A172 (cell line): ENCODE measurements at places on chromosomes 2 and 18. TPM values are rescaled to one million over a fixed set of nuclear protein-coding genes. Genes with fewer than 3 reads are reported as not detected.

Gene CNDP1
- total RNA-seq: not detected in 2 replicates

Gene ALPI
- not detected in 2 replicates for total RNA-seq

Gene APLF
- total RNA-seq: 3.7 and 6.8 TPM in 2 replicates

Gene TNFRSF11A
- 0.62 and 3.4 TPM in 2 replicates for total RNA-seq

Gene KHK
- 8.7 and 10.3 TPM in 2 replicates for total RNA-seq

- no peak for DNase-seq
Observed at GRCh38 chr2:140841141-140841540, 1289.7 kb downstream of the LRP1B start.

GRCh38 chr2:85844486-85844885 is 44.3 kb downstream of the ST3GAL5 start:
- DNase-seq: no peak

DNA sequence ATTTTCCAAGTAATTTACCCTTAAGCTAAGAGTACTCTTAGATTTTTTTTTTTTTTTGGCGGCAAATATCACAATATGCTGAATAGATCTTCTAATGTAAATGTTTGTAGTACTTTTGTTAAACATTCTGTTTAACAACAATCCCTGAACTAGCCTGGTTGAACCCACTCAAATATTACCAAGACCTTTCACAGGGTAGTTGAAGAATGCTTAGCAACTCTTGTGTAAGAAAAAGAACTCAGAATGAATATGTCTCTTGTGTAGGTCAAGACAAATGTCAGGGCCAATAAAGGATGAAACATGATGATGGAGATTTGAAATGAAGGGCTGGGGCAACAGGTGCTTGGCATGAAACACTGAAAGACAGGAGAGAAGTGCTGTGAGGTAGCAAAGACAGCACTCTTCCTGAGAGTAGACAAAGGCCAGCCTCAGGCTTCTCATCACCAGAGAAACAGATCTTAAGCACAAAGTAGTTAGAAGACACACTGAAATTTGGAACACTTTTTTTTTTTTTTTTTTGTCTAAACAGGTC is 597.3 kb downstream of the ERBB4 start:
- no peak for DNase-seq

- no peak for DNase-seq
Observed at GRCh38 chr2:48566592-48567310, 36.8 kb downstream of the STON1 start.

DNA sequence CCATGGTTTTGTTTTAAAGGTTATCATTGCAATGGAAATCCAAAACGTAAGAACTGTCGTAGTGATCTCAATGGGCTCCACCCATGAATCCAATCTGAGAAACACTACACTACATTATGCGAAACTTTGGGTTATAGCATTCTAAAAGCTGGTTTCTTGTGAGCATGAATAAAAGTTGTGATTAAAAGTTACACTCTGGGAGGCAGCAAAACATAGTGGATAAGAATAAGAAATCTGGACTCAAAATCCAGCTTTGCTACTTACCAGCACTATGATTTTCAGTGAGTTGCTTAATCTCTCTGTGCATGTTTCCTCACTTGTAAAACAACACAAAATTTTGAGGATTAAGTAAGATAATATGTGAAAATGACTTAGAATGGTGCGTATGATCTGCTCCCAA is 25.7 kb upstream of the THOC1 start:
- DNase-seq: no peak

GRCh38 chr2:38095079-38095995 is 19.4 kb upstream of the CYP1B1 start:
- no peak for DNase-seq

DNA sequence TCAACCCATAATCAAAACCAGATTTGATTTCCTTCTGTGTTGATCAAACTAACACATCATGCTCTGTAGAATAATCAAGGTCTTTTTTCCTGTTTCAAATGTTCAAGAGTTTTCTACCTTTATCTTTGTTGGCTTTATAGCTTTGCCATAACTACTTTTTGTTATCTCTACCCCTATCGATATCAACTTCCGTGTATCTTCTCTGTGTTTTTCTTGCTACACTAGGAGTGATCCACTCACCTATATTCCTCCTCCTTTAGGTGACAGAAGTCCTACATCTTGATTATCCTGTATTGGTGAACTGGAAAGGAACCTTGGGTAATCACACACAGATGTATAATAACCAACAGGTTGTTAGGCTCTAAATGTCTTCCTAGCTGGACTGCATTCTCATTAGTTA is 85.5 kb downstream of the LTBP1 start:
- no peak for DNase-seq

DNA sequence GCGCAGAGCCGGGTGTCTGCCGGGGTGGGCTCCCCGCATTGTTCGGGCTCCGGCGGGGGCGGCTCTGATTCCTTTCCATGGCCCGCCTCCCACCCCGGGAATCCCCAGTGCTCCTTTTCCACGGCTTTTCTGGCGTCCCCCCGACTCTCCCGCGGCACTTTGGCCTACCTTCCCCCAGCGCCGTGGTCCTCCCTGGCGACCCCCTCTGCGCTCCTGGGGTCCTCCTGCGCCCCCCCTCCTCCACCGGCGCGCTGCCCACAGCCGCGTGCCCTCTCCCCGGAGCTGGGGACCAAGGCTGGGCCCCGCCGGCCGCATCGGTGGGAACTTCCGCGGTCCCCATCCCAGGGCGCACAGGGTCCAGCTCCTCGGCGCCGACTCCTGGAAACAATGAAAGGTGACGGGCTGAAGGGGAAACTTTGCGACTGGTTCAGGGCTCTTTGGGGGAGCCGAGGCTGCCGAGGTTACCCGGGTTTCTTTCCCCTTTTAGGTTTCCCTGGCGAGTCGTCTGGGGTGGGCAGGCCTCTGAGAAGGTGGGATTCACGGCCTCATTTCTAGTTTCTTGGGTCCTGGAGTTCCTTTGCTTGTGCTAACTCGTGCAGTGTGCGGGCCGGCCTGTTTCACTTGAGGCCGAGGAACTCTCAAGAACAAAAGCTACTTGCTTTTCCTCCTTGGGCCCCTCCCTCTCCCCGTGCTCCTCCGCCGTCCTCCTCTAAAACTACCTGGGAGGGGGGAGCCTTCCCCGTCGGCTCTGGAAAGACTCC is 2.2 kb downstream of the TGIF1 start:
- peak; percentile 57 for DNase-seq

GRCh38 chr2:121519732-121520640 is 10.7 kb upstream of the RNU4ATAC start:
- no peak for DNase-seq
